ENCODE measurements at places on chromosomes 16 and 17.

DNA sequence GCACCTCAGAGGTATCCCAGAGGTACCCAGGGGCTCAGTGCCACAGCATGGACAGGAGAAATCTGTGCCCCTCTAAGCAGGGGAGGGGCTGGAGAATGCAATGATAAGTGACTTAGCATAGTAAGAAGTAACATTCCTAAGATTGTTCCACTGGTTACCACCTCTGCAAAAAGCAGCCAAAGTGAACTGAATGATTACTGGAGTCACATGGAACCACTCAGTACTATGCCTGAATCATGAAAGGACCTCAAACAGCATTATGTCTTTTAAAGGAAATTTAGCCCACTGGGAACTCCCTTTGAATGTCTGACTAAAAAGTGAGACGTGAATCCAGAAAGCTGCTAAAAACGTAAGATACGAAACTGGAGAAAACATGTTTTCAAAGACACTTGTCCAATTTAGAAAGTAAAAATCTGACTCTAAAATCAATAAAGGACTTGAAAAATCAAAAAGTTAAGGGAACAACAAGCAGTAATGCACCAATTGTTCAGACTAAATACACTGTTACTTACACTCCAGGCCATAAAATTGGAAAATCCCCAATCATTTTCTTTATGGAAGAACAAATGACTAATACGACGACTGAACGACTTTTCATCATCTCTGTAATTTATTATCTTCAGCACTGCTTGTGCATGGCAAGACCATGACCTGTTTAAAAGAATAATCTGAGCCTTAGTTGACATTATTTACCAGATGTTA lies 38.6 kb downstream of the LITAFD start:
- DNase-seq = no peak

DNA sequence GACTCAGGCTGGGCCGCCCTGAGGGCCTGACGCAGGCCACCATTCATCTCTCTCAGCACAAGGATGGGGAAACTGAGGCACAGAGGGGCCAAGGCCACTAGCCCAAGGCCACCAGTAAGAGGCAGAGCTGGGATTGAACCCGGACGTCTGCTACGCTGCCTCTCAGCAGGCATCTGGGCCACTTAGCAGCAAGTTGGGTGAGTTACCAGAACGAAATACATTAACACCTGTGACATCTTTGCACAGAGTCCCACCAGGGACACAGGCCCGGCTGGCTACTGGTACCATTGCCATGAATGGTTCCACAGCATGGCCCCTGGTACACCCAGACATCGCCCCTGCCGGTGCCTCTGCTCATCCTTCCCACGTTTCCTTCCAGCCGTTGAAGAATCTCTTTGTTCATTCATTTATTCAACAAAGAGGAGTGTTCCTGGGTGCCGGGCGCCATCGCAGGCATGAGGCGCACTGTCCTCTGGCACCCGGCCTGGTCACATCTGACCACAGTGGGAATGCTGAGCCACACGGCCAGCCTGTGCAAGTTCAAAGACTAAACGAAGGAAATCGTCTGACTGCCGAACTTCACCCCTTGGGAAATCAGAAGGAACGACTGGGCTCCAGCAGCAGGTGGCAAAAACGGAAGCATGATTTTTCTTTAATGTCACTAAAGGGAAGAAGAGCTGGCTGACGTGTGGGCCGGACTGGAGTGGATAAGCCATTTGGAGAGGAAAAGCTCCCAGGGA lies 7.4 kb upstream of the ZNF469 start:
- peak; percentile 25 for DNase-seq

DNA sequence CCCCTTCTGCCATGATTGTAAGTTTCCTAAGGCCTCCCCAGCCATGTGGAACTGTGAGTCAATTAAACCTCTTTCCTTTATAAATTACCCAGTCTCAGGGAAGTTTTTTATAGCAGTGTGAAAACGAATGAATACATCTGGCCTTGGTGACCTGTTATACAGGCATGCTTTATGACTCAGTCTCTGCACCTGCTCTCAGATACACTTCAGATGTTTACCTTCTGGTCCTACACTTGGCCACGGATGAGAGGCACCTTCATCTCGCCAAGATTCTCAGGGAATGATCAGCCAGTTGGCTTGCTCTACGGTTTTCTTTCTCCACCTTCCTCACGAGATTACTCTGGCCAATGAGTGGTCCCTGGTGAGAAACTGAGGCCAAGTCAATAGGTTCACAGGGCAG lies 304.7 kb downstream of the CA10 start:
- no peak for DNase-seq

- no peak for DNase-seq
Measured at GRCh38 chr17:49473900-49474751, 21.0 kb upstream of the NGFR start.

DNA sequence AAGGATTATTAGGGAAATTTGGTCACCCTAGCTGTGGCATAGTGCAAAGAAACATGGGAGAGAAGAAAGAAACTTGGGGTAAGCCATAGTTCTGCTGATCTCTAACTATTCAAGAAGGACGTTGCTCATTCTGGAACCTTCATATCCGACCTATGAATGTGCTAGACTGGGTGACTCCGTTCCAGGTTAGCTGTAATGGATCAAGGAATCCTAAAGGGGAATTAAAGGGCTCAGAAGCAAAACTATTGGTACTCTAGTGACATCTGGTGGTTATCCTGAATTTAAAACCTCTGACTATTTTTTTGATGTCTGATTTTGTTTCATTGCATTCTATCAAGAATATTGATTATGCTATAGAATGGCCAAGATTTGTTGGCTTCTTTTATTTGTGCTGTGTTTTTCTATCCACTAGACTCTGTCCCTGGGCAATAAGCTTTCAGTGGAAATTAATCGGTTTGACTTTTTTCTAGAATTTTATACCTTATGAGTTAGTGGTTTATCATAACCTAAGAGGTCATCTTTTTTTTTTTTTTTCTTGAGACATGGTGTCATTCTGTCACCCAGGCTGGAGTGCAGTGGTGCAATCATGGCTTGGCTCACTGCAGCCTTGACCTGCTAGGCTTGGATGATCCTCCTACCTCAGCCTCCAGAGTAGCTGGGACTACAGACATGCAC lies 19.5 kb downstream of the PCTP start:
- DNase-seq = no peak

DNA sequence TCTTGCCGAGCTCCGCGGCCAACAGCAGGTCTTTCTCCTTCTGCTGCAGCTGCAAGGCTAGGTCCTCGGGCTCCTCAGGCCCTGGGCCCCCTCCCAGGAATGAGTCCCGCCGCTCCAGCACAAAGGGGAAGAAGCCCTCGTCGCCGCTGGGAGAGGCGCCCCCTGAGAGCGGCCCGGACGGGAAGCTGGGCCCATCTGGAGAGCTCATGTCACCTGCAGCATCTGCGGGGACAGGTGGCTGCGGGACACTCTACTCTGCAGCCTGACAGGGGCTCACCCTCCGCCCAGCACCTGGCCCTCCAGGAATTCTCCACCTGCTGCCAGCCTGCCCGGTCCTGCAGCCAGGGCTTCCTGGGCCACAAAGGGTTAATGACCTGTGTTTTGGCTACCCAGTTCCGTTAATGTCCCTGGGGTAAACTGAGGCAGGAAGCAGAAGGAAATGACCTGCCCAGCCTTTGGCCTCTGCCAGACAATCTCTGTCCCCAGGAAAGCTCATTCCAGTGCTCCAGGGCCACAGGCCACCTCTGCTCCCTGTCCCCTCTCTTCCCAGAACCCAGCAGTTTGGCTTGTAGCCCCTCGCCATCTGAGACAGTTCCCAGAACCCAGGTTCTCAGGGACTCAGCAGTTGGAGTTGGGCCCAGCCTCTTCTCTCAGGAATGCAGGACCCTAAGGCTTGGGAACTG lies 1.3 kb downstream of the BICDL2 start:
- DNase-seq = no peak

GRCh38 chr17:39014795-39015545 lies 47.8 kb upstream of the FBXO47 start:
- no peak for DNase-seq

DNA sequence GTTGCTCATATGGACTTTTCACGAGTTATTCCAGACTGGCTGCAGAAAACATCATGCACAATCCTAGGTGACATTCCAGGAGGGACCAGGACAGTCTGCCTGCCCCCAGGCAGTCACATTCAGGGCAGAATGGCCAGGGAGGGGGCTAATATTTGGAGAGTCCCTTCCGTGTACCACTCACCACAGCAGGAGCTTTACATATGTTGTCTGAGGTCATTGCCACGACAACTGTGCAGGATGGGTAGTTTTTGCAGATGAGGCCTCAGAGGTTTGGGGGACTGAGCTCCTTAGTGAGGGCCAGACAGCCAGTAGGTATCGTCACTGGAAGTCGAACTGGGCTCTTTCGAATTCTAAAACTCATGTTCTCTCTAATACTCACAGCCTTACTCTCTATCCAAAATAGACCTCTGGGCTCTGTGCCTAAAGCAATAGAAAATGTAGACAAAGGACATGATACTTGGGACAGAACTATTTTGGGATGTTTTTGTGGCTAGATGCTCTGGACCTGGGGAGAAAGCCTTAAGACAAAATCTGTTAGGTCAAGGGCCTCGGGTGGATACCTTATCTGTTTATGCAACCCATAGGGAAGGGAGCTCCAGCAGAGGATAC lies 338.5 kb downstream of the MAF start:
- DNase-seq = no peak

DNA sequence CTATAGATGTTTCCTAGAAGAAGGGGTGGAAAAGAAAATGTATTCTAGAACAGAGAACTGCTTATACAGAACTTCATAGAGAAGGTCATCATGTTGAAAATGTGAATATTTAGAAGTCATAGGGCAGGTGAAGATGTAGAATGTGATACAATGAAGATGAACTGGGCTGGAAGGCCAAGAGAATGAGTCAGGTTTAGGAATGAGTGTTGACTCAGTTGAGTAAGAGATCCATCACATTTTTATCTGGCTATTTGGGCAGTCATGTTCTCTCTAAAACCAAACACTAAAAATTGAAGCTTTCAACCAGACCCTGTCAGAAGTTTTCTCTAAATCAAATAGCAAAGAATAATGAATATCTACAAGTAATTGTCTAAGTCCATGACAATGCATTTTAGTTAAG lies 660.5 kb downstream of the KCNJ2 start:
- no peak for DNase-seq

- DNase-seq = no peak
Measured at GRCh38 chr16:82675300-82675699, 48.5 kb downstream of the CDH13 start.

- no peak for DNase-seq
Measured at GRCh38 chr16:9103546-9103945, 12.1 kb downstream of the HAPSTR1 start.

DNA sequence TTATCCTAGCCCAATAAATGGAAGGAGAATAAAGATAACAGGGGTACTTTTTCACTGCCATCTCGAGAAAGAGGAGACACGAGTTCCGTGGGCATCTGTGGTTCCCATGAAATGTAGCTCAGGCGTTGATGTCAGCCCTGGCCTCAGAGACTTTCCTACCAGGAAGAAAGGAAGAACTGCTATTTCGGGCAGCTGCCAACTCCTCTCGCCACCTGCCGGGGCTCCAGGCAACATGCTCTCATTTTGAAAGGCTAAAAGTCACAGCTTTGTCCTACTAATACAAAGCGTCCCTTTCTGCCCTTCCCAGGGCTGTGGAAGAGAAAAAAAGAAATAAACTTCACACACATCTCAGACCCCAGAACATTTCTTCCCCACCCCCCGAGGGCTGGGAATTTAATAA lies 65.8 kb downstream of the DHRS7C start:
- no peak for DNase-seq

DNA sequence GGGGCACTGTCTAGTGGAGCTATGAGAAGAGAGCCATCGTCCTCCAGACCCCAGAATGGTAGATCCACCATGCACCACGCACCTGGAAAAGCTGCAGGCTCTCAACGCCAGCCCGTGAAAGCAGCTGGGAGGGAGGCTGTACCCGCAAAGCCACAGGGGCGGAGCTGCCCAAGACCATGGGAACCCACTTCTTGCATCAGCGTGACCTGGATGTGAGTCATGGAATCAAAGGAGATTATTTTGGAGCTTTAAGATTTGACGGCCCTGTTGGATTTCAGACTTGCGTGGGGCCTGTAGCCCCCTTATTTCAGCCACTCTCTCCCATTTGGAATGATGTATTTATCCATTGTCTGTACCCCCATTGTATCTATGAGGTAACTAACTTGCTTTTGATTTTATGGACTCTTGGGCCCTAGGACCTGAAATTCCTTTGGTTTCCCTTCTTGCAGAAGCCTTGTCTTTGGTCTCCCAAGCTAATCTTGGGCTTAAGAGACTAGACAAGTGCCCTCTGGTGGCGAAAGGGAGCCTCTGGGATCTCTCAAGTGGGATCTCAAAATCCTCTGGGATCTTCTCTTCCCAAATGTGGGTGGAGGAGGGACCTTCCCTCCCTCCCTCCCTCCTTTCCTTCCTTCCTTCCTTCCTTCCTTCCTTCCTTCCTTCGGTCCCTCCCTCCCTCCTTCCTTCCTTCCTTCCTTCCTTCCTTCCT lies 58.2 kb upstream of the HAPSTR1 start:
- peak; percentile 9 for DNase-seq

DNA sequence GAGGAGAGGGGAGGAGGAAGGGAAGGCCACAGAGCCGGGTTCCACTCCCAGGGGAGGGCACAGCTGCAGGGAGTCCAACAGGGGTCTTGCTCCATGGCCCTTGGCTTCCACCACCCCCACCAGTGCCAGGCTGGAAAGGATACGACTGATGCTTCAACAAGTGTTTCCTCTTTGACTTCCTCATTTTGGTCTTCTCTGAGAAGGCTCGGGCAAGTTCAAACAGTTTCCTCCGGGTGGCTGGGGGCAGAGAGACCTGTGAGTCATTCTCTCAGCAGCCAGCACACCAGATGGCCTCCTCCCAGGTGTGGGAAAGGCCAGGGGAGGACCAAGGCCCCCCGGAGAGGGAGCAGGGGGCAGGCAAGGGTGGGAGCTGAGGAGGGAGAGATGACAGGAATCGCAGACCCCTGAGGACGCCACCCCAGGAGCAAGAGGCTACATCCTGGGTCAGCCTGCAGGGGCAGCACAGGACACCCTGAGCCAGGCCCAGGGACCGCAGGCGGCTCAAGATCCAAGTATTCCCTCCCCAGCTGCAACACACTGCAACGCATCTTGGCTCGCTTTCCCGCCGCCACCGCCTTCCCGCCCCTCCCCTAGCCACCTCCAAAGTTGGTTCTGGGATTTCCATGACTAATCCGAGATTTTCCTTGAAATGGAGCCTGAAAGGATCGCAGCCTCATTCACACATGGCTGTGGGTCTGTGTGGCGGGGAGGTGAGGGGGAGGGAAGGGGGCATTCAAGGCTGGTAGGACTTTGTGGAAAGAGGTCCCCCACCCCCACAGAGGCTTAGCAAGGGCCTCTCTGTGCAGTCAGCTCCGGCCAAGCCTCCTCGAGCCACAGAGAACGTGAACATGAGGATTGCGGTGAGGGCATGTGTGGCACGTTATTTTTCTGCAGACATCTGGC lies 18.4 kb upstream of the MRPS23 start:
- DNase-seq = no peak

GRCh38 chr16:6331770-6332169 lies 1000.9 kb upstream of the RBFOX1 start:
- DNase-seq = no peak

All from anterior cingulate cortex (tissue), 58 donors.